ENCODE measurements at places on chromosomes 6 and 20.
A peak's percentile ranks its signal among the peaks of the same experiment; 100 is the strongest.

- DNase-seq: no peak
These were observed 366.8 kb upstream of the ID4 start for GRCh38 chr6:19470333-19470732.

- DNase-seq: no peak
These were observed 43.5 kb downstream of the GOPC start for GRCh38 chr6:117558818-117559217.

GRCh38 chr6:3193102-3193849 lies 34.2 kb downstream of the TUBB2B start:
- DNase-seq: no peak

DNA sequence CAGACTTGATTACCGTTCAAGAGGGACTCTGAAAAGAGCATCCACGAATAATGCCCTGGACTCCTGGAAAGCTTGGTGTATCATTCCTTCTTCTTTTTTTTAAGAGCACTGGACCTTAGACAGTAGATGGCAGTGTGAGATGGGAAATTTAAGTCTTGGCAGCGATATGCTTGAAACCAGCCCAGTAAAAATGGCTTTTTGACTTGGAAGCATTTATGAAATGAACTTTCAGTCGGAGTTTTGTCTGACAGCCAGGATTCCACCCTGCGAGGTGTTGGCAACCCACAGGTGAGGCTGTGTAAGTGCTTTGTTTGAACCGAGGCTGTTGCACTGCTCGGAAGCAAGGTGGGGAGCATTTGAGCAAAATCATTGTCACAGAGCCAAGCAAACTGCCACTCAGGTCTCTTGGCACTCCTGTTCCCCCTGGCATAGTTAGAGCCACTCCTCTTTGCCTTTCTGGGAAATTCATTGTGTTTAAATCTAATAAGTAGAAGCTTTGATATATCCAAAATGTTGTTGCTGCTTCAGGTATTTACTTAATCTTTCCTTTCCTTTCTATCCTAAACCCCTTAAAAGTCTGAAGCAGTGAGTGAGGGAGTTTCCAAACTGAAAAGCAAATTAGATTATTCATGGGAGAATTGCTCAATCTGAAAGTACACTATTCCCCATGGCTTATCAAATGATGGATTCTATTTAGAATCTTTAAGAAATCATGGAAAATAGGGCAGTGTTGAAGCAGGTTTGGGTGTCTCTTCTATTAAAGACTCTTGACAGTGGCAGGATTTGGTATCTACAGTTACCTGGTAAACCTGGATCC lies 272.8 kb upstream of the SLC35B3 start:
- DNase-seq: no peak

GRCh38 chr20:19715986-19716385 lies 42.1 kb upstream of the RIN2 start:
- DNase-seq: no peak

DNA sequence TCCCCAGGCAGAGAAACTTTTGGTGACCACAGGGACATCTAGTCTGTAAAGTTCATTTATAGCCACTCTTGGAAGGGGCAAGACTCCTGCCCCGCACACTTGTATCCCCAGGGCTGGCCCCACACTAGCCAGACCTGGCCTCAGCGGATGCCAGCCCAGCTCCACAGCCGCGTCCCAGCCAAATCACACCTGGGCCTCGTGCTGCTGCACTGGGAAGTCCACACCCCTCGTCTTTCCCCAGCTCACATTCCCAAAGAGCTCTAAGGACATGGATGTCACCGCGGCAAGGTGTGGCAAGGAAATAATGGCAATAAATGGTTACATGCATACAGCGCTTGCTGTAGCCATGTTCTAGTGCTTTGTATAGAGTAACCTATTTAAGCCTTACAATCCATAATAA lies 8.6 kb downstream of the IP6K3 start:
- DNase-seq: no peak

- DNase-seq: no peak
These were observed 11.3 kb downstream of the TFAP2B start for GRCh38 chr6:50829898-50830444.

GRCh38 chr6:29584821-29585220 lies at the start of gene OR2H2:
OR2H2 (plus strand) TSS chr6:29585121; CDS start chr6:29587945, 2,824 bp downstream.
- DNase-seq: no peak

GRCh38 chr6:112466373-112467151 lies 119.4 kb downstream of the RFPL4B start:
- no peak for DNase-seq

- no peak for DNase-seq
These were observed 134.0 kb upstream of the PHACTR1 start for GRCh38 chr6:12582421-12583110.

DNA sequence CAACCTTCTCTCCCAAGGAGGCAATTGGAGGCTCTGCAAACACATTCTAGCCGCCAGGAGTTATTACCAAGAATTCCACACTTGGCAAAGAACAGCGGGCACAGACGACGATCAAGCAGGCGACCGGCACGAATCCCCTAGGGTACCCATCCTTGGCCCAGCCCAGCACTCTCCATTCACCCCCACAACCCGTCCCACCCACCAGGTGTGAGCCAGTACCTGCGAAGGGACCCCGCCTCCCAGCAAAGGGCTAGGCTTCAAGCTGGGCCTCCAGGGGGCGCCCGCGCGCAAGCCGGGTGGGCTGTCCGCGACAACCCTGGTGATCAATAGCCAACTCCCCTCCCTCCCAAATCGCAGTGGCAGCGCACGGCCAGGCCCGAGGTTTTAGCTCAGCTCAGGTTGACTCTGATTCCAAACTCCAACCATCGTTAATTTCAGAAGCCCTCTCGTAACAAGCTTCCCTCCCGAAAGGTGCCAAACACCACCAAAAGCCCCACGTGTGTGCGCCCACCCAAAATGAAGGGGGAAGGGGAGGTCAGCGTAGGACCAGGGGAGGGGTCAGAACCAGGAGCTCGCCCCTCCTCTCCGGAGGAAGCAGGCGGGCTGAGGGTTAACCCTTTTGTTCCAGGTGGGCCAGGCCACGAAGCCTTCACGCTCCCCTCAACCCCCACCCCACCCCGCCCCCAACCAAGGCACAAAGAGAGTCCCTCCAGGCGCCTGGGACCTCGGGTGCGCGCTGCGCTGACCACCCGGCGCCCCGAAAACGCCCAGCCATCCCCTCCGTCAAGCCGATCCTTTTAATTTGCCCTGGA lies 2.1 kb downstream of the SALL4 start:
- peak; percentile 83 for DNase-seq

- DNase-seq: no peak
These were observed 564.0 kb downstream of the CD109 start for GRCh38 chr6:74259981-74260380.
